ENCODE measurements at places on chromosomes 3 and 15.

DNA sequence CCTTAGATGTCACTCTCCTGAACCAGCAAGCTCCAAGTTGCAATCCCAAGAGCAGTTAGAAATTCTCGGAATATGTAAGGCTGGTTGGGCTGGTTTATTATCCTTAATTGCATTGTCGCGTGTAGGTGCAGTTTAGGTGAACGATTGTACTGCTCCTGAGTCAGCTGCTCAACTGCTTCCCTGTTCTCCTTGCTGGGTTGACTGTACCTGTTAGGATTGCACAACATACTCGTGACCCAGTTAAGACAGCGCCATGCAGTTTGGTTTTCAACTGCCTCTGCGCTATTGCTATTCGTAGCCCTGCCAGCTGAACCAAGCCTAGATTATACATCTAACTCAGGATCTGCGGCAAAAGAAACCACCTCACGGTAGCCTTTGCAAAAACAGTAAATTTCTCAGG lies 41.0 kb downstream of the BCL2L10 start:
- H3K27ac ChIP-seq, result no peak overlapping the region
- no peak overlapping the region for H3K4me3 ChIP-seq
- no peaks in the 10 kb centered on the region for H3K27me3 ChIP-seq

GRCh38 chr3:78732893-78733292 lies 1034.9 kb downstream of the ROBO1 start:
- DNase-seq, result no peak
- no peaks in the 10 kb centered on the region for H3K4me1 ChIP-seq
- no peaks in the 10 kb centered on the region for H3K27me3 ChIP-seq
- no peaks in the 10 kb centered on the region for H3K36me3 ChIP-seq
- no peak overlapping the region for H3K4me3 ChIP-seq
- H3K27ac ChIP-seq, result no peak overlapping the region

DNA sequence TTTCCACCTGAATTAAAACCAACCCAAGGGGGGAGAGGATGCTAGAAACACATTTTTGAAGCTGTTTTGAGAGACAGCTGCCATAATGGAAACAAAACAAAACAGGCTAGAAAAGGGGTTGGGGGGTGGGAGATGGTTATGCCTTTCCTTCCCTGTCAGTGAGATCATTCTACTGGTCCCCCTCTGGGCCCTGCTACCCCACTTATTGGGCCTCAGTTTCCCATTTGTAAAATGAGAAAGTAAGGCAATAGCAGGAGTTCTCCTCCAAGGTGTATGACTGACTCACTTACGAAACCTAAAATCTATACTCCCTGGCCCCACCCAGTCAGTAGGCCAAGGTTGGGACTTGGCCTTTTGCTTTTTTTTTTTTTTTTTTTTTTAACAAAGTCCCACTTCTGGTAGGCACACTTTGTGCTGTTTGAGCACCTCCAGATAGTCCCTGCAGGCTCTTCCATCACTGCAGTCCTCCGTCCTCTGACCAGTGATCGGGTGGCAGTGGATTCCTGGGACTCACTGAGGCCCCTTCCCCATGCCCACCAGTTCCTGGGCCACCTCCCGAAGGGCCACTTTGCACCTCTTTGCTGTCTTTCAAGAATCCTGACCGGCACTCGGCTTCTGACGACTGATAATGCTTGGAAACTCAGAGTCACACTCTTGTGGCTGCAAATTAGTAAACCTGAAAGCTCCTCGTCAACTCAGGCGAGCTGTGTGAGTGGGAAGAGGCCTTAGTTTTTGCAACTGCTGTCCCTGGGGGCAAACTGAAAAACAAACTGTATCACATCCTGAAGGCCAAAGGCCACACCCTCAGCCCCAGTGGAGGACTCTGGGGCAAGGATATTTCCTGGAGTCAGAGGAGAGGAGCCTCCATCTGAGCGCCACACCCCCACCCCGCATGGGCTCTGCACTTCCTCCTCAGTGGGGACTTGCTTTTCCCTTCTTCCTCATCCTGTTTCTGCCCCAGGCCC lies 6.7 kb upstream of the PSTPIP1 start:
- no peaks in the 10 kb centered on the region for H3K4me1 ChIP-seq
- DNase-seq, result no peak
- H3K27me3 ChIP-seq, result no peaks in the 10 kb centered on the region
- no peak overlapping the region for H3K27ac ChIP-seq

DNA sequence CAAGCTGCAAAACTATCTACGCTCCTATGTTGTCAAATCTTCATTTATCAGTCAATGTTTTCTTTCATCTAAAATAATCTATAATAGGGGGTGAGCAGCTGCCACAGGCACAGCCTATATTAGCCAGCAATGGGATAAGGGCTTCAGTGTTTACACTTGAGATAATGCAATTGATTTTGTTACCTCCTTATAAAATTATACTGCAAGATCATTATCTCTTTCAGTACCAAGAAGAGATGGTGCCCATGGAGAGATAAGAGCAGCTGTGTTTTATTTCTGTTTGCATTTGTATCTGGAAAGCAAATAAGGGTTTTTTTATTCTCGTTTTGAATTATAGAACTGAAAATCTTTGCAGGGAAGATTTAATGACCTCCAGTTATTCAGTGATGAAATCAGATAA lies 68.9 kb downstream of the PLD1 start:
- H3K27ac ChIP-seq, result no peak overlapping the region
- no peaks in the 10 kb centered on the region for H3K4me1 ChIP-seq
- no peaks in the 10 kb centered on the region for H3K36me3 ChIP-seq
- no peak overlapping the region for H3K4me3 ChIP-seq

DNA sequence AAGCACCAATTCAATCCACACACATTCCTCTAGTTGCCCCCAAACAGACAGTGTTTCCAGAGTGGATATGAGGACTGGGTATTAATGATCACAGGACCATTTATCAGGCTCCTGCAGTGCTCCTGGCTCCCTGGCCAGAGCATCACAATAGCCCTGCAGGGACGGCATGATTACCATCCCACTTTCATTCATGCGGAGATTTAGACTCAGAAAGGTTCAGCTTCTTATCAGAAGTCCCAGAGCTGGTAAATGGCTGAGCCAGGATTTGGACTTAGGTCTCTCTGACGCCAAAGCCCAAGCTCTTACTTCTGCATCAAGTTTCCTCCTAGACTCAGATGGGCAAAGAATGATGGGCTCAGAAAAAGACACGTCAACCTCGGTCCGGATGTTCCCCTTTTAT lies 2.9 kb upstream of the EPHB3 start:
- H3K27ac ChIP-seq, result no peak overlapping the region
- peaks cover 73% of the 10 kb centered on the region for H3K27me3 ChIP-seq
- H3K4me3 ChIP-seq, result no peak overlapping the region
- DNase-seq, result no peak

GRCh38 chr15:94125156-94125555 lies 106.2 kb upstream of the MCTP2 start:
- H3K36me3 ChIP-seq, result no peaks in the 10 kb centered on the region
- DNase-seq, result no peak
- H3K27ac ChIP-seq, result peak overlapping the region; percentile 61
- peak overlapping the region; percentile 22 for H3K4me3 ChIP-seq
- no peaks in the 10 kb centered on the region for H3K27me3 ChIP-seq

DNA sequence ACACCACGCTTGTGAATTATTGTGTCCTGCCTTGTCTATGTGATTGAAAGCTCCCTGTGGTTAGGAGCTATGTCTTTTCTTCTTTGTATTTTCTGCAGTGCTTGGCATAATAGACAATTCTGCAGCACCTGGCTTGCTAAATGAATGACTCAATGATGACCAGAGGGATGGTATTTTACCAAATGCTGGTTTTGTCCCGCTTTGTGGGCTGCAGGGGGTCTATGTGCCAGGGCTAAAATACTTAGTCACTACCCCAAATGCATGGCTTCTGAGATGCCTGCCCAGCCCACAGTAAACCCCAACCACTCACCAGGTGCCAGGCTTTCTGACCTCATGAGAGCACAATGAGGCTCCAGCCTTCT lies 50.9 kb downstream of the BOC start:
- H3K4me1 ChIP-seq, result no peaks in the 10 kb centered on the region
- no peak overlapping the region for H3K27ac ChIP-seq
- no peak overlapping the region for H3K4me3 ChIP-seq

GRCh38 chr3:30131191-30131590 lies 475.2 kb upstream of the TGFBR2 start:
- H3K27me3 ChIP-seq, result no peaks in the 10 kb centered on the region
- H3K4me3 ChIP-seq, result no peak overlapping the region
- H3K36me3 ChIP-seq, result no peaks in the 10 kb centered on the region
- no peak for DNase-seq

DNA sequence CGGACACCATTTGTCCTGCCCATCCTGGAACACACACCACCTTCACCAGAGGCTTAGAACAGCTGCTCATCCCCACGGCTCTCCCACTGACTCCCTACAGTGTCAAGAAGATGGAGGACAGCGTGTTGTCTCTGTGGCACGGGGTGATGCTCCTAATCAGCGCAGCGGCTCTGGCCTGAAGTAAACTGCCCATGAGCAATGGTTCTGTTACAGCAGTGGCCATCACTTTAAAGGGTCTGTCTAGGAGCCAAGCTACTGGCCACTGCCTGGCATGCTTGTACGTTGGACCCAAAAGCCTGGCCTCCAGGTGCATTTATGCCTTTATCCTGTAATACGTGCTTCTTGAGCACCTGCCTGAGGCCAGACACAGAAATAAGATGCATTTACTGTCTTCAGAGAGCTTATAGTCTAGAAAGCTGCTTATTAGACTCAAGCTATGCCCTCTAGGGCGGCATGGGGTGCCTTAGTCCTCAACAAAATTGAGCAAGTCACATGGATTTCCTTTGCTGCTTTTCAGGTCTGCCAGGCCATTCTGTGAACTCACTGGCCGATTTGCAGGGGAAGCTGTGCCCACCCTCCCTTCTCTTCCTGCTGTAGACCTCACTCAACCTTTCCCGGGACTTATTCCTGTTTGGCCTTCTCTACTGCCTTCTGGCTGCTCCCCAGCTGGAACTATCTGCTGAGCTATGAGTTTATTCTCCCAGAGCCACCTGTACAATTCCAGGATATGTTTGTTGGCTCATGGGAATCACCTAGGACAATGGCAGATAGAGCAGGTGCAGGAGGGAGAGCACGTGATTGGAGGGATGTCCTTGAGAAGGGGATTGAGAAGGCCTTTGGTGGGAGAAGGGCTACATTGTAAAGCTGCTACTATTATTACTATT lies 51.9 kb downstream of the STARD5 start:
- no peaks in the 10 kb centered on the region for H3K27me3 ChIP-seq
- peaks cover 12% of the 10 kb centered on the region for H3K4me1 ChIP-seq
- H3K27ac ChIP-seq, result no peak overlapping the region
- H3K4me3 ChIP-seq, result no peak overlapping the region
- DNase-seq, result no peak

- no peaks in the 10 kb centered on the region for H3K4me1 ChIP-seq
- no peaks in the 10 kb centered on the region for H3K36me3 ChIP-seq
- H3K4me3 ChIP-seq, result no peak overlapping the region
Observed at GRCh38 chr3:24315971-24316370, 178.7 kb downstream of the THRB start.

DNA sequence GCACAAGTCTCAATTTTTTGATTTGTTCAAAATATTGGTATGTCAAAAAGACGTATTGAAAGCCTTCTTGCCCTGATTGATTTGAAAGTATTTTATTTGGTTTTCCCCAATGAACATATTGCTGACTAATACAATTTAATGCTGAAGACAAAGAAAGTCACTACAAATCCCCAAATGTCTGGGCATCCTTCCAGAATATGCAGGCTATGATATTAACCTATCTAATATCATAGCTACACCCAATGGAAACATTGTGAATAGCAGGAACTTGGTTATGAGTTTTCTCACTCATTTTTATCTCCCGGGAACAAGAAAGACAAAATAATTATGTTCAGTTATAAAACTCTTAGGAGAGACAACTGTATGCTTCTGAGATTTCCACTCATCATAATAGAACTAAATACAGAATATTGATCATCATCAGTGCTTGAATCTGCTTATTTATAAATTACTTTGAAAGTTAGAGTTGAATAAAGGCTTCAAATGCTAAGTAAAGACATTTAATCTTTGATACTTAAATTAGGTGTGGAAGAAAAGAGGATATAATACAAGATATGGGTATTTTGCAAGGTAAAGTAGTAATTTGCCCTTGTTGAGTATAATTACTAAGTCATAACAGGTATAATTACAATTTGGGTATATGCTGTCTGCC lies 483.9 kb downstream of the RBMS3 start:
- no peak overlapping the region for H3K27ac ChIP-seq
- H3K4me1 ChIP-seq, result no peaks in the 10 kb centered on the region
- no peaks in the 10 kb centered on the region for H3K27me3 ChIP-seq

DNA sequence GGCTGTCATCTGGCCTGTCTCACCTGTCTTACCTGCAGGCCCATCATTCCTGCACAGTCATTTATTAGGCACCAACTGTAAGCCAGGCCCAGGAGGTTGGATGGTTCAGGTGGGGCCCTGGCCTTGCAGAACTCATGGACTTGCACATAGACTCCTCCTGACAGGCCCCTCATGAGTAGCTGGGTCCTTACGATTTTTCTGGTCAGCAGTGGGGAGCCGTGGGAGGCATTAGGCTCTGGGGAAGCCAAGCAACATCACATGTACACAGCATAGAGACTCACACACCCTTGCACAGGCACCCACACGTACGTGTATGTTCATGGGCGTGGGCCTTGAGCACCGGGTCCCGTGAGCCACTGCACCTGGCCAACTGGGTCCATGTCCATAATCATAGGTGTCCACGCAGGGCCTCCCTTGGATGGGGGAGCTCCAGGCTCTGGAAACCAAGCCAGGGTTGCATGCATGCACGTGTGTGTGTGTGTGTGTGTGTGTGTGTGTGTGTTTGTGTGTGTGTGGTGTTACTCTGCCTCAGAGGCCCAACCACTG lies 20.3 kb downstream of the CISH start:
- no peaks in the 10 kb centered on the region for H3K27me3 ChIP-seq
- no peaks in the 10 kb centered on the region for H3K36me3 ChIP-seq
- no peak for DNase-seq
- H3K27ac ChIP-seq, result peak overlapping the region; percentile 38
- no peak overlapping the region for H3K4me3 ChIP-seq
- 0 out of 2 replicates have a peak, but pooled peaks cover 8% of the 10 kb centered on the region for H3K4me1 ChIP-seq

DNA sequence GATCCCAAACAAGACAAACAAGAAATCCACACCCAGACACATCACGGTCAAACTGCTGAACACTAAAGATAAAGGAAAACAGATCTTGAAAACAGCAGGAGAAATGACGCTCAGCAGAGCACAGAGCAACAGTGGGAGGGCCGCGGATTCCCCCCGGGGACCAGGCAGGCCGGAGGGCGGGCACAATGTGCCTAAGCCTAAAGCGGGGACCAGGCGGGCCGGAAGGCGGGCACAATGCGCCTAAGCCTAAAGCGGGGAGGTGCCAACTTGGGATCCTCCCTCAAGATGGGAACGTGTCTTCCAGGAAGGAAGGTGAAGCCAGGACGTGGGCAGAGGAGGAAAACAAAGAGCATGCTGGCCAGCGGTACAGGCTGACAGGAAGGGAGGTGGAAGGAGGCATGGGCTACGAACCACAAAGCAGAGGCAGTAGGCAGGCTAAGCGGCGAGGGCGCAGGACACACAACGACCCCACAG lies 31.1 kb downstream of the CYFIP1 start:
- H3K4me1 ChIP-seq, result no peaks in the 10 kb centered on the region
- no peak overlapping the region for H3K27ac ChIP-seq
- H3K27me3 ChIP-seq, result no peaks in the 10 kb centered on the region
- H3K4me3 ChIP-seq, result no peak overlapping the region
- no peaks in the 10 kb centered on the region for H3K36me3 ChIP-seq

GRCh38 chr3:129975705-129976048 lies 1.2 kb downstream of the TRH start:
- no peaks in the 10 kb centered on the region for H3K4me1 ChIP-seq
- H3K27ac ChIP-seq, result no peak overlapping the region
- DNase-seq, result no peak
- no peak overlapping the region for H3K4me3 ChIP-seq
- peaks cover 10% of the 10 kb centered on the region for H3K27me3 ChIP-seq
